ENCODE measurements at places on chromosomes 6 and 20.

DNA sequence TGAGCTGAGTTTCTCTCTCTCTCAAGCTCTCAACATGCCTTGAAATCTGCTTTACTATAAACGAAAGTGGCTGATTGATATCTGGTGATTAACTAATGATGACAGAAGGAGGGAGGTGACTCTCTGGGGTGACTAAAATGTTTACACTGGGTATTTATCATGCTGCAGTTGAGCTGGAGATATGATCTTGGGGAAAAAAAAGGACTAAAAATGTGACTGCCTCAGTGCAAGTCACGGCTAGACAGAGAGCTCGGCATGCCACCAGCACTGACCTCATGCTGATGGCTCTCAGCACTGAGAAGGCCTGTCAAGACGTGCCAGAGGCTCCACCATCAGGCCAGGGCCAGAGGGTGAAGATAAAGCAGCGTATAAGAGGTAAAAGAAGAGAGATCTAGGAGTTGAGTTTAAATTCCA lies 103.1 kb upstream of the SPACA1 start:
- H3K36me3 ChIP-seq = no peaks in the 10 kb centered on the region
- no peak overlapping the region for H3K27ac ChIP-seq
- no peak overlapping the region for H3K4me3 ChIP-seq
- peak; percentile 90 for DNase-seq
- no peaks in the 10 kb centered on the region for H3K27me3 ChIP-seq
- H3K4me1 ChIP-seq = no peaks in the 10 kb centered on the region

GRCh38 chr6:156556811-156557210 lies 220.4 kb upstream of the ARID1B start:
- no peak overlapping the region for H3K4me3 ChIP-seq
- H3K27me3 ChIP-seq = no peaks in the 10 kb centered on the region
- H3K36me3 ChIP-seq = no peaks in the 10 kb centered on the region
- no peaks in the 10 kb centered on the region for H3K4me1 ChIP-seq
- H3K27ac ChIP-seq = no peak overlapping the region

- H3K36me3 ChIP-seq = no peaks in the 10 kb centered on the region
- no peak for DNase-seq
- H3K4me1 ChIP-seq = no peaks in the 10 kb centered on the region
- no peaks in the 10 kb centered on the region for H3K27me3 ChIP-seq
- H3K27ac ChIP-seq = no peak overlapping the region
- H3K4me3 ChIP-seq = no peak overlapping the region
Observed at GRCh38 chr20:21289651-21290050, 13.5 kb upstream of the XRN2 start.

- no peak overlapping the region for H3K27ac ChIP-seq
- no peaks in the 10 kb centered on the region for H3K36me3 ChIP-seq
- no peaks in the 10 kb centered on the region for H3K27me3 ChIP-seq
- H3K4me3 ChIP-seq = no peak overlapping the region
- DNase-seq = no peak
Observed at GRCh38 chr20:8223091-8223870, 91.2 kb downstream of the PLCB1 start.

DNA sequence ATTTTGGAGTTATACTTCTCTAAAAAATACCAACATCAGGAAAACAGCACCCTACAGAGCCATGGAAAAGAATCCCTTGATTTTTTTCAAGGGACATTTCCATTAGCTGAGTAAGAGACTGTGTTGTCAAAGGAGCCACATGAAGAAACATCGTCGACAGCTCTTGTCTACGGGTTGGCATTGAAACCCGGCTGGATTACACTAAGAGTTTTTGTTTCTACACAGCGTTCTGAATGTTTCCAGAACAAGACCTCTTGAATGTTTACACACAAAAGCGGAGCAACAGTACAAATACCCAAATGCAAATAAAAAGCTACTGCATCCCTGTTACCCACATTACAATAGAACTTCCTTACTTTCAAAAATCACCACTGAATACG lies 2.4 kb upstream of the MYLK4 start:
- no peak for DNase-seq
- no peaks in the 10 kb centered on the region for H3K4me1 ChIP-seq
- no peaks in the 10 kb centered on the region for H3K36me3 ChIP-seq
- no peak overlapping the region for H3K4me3 ChIP-seq

DNA sequence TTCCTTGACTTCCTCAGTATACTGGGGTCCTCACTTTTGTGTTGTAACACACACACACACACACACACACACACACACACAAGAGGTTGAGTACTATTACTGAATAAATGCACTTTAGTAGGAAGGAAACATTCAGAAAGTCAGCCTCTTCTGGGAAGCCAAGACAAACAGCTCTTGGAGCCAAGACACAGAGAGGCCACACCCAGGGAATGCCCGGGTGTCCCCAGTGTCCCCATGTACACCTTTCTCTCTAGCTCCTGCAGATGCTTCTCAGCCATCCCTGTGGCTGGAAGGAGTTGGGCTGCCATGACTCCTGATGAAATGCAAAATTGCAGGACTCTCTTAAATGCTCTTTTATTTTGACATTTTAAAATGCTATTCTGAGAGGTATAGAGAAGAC lies 70.5 kb downstream of the PPP1R14C start:
- H3K4me3 ChIP-seq = no peak overlapping the region
- H3K27me3 ChIP-seq = no peaks in the 10 kb centered on the region
- no peak for DNase-seq
- no peak overlapping the region for H3K27ac ChIP-seq

DNA sequence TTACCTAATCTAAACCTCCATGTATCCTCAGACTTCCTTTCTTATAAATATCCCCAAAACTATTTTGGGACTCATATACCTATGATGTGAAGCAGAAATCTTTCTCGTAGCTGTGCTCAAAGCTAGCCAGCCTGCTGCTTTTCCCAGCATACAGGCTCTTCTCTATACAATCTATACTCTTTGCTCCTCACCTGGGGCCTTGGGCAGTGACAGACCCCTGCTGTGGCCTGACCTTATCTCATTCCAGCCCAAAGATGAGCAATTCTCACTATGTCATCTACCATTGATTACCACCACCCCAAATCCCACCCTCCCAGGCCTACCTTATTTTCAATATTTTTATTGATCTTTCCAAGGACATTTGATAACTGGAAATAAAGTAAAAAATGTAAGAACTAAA lies 83.2 kb upstream of the FBXL4 start:
- H3K27ac ChIP-seq = no peak overlapping the region
- DNase-seq = peak; percentile 79
- no peaks in the 10 kb centered on the region for H3K4me1 ChIP-seq
- no peaks in the 10 kb centered on the region for H3K36me3 ChIP-seq
- no peak overlapping the region for H3K4me3 ChIP-seq

DNA sequence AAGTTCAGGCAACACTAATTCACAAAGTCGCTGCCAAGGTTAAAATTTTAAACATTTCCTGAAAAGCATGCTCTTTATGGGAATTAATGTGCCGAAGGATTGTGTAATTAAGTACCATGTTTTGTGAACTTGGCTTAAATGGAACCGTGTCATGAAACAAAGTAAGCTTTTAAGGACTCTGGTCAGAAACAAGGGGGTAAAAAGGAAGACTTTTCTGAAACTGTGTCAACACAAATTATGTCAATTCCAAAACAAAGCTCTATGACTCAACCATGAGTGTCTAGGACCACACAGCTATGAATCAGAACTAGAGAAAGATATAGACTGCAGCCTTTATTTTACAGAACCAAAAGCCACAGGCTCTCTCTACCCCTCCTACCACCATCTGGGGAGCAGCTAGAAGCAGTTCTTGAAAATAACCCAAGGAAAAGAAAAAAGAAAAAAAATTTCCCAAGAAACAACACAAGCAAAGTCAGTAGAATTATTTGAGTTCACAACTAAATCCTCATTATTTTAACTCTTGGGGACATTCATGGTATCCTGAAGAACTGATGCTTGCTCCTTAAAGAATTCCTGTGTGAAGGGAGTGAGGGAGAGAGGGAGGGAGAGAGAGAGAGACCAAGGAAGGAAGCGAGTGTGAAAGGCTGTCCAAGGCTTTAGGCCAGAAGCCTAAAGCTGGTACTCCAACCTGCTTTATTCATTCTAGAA lies 81.9 kb downstream of the ZMYND8 start:
- no peak overlapping the region for H3K27ac ChIP-seq
- DNase-seq = peak; percentile 35
- H3K27me3 ChIP-seq = no peaks in the 10 kb centered on the region
- no peaks in the 10 kb centered on the region for H3K4me1 ChIP-seq
- H3K36me3 ChIP-seq = peaks cover 2% of the 10 kb centered on the region
- no peak overlapping the region for H3K4me3 ChIP-seq

- no peaks in the 10 kb centered on the region for H3K27me3 ChIP-seq
- DNase-seq = no peak
- H3K4me1 ChIP-seq = no peaks in the 10 kb centered on the region
- no peaks in the 10 kb centered on the region for H3K36me3 ChIP-seq
- H3K27ac ChIP-seq = no peak overlapping the region
Observed at GRCh38 chr6:9628819-9629218, 786.1 kb downstream of the TFAP2A start.

- H3K27me3 ChIP-seq = no peaks in the 10 kb centered on the region
- H3K27ac ChIP-seq = no peak overlapping the region
- DNase-seq = no peak
- H3K4me3 ChIP-seq = no peak overlapping the region
- no peaks in the 10 kb centered on the region for H3K36me3 ChIP-seq
- no peaks in the 10 kb centered on the region for H3K4me1 ChIP-seq
Observed at GRCh38 chr6:108661430-108661829, 100.7 kb downstream of the FOXO3 start.

DNA sequence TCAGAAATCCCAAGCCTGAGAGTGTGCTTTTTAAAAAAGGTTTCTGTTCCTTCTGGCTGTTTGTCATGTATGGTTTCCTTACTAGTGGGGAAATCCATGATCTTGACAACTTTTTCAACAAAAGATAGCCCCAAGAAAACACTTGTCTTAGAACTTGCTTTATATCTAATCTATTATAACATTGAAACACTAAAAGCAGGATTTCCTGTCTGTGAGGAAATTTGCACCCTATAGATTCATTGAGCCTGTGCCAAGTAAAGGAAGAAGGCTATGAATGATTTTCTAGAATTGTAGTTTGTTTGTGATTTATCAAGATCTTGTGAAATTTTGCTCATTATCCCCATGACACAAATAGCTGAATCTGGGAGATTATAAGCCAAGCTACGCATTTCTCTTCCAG lies 238.6 kb upstream of the RIN2 start:
- H3K4me3 ChIP-seq = no peak overlapping the region
- H3K36me3 ChIP-seq = no peaks in the 10 kb centered on the region
- no peaks in the 10 kb centered on the region for H3K4me1 ChIP-seq
- no peaks in the 10 kb centered on the region for H3K27me3 ChIP-seq

DNA sequence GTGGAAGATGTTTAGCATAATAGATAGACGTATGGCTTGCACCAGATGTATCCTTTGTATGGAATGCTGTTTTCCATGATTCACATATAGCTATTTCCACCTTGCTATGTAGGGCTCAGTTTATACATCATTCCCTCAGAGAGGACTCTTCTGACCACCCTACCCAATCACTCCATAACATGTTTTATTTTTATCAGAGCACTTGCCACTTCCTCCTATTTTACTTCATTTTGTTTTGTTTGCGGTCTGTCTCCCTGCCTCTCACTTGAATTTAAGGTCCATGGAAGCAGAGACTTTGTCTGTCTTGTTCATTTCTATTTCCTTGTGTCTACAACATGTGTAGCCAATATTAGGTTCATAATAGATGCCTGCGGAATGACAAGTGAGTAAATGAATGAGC lies 266.9 kb upstream of the CITED2 start:
- no peaks in the 10 kb centered on the region for H3K27me3 ChIP-seq
- H3K27ac ChIP-seq = no peak overlapping the region
- DNase-seq = no peak
- H3K36me3 ChIP-seq = no peaks in the 10 kb centered on the region

DNA sequence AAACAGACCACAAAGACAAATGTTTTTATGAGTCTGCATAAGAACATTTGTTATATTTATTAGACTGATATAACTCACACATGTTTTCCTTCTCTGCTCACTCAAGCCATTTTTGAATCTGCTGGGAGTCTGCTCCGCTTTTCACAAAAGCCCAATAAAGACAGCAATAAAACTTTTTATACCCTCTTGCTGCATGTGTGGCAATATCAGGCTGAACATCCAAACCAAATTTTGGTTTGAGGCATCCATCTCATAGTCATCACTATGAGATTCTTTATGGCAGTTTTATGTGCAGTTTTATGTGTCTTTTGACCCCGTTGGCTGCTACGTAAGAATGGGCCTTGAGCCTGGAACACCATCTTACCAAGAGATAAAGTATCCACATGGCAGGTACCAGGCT lies 1276.8 kb upstream of the ADGRB3 start:
- H3K4me3 ChIP-seq = no peak overlapping the region
- H3K36me3 ChIP-seq = no peaks in the 10 kb centered on the region
- H3K27me3 ChIP-seq = no peaks in the 10 kb centered on the region
- H3K27ac ChIP-seq = no peak overlapping the region

All from mesendoderm (in vitro differentiated cells).